MM.1S (cell line): ENCODE measurements at places on chromosomes 11 and 22.

GRCh38 chr11:106202935-106203620, 125.6 kb downstream of the AASDHPPT start:
- H3K27me3 ChIP-seq: no peaks in the 10 kb centered on the region
- DNase-seq: no peak
- H3K4me1 ChIP-seq: no peaks in the 10 kb centered on the region
- no peaks in the 10 kb centered on the region for H3K36me3 ChIP-seq

- no peak for DNase-seq
- peak overlapping the region; percentile 69; the same call in 1 of the 2 replicates for H3K27ac ChIP-seq
- H3K4me1 ChIP-seq: peaks cover 35% of the 10 kb centered on the region
- H3K36me3 ChIP-seq: no peaks in the 10 kb centered on the region
- no peak overlapping the region for H3K4me3 ChIP-seq
These were observed 8.4 kb downstream of the MIAT start for GRCh38 chr22:26665813-26666231.

DNA sequence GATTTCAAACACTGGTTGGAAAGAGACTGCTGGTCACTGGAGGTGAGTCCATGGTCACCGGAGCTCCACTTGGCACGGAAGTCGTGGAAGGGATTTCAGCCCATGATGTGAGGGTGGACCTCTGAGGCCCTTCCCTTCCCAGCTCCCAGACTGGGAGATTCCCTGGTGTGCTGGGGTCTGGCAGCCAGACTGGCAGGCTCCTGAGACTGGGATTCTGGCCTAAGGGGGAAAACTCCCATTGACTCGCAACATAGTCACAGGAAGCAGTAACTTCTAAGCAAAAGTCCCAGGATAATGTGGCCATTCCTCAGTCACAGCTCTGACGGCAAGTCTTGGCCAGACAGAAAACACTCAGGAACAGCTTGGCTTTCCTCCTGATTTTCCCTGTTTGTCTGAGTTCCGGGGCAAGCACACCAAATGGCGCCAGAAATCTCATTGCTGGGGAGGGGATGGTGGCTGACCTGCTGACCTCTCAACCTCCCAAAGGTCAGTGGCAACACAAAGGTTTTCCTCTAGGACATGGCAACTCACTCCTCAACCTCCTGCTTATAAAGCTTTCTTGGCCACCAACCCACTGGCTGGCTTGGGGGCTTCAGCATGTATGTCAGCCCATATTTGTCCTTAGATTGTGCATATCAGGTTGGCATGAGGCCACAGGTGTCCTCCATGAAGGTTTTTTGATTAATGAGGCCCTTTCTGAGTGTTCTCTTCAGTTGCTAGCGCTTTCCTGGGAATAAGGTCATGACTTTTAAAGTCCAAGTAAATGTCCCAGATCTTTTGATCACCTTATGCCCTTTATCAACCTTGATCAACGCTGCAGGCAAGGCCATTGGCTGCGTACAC, 99.5 kb downstream of the CCDC81 start:
- no peak overlapping the region for H3K27ac ChIP-seq
- no peaks in the 10 kb centered on the region for H3K36me3 ChIP-seq
- no peak overlapping the region for H3K4me3 ChIP-seq
- no peak for DNase-seq

DNA sequence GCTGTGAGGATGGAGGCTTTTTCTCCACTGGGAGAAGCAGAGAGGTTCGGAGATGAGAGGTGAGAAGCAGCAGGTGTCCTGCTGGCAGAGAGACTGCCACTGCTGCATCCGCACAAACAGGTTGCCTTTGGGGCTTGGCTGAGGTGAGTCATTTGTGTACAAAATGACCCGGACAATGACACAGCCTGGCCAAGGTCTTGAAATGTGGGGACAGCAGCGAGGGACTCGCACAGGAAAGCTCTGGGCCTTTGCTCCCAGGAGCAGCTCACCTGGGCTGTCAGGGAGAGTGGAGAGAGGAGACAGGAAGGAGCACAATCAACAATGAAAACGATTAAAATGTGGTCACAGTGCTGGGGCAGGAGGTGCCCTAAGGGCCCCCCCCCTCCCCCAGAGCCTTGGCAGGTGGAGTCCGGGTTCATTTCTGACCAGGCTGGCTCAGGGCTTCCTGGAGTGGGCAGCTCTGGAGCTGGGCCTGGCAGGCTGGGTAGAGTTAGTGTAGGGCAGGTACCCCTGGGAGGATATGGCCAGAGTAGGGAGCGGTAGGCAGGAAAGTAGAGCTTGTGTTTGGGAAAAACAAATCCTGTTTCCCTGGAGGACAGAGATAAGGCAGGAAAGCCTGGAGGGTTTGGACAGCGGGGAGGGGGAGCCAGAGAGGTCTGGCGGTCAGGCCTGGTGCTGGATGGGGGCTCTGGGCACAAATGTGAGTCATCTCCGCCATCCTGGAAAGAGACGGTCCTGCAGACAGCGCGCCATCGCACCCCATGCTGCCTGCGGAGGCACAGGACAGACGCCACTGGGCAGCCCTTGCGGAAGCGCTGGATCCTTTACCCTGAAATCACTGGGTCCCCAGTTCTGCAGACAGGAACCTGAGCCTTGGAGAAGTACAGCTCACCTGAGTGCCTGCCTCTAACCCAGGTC, 37.8 kb upstream of the CELSR1 start:
- peak; percentile 16 for DNase-seq
- H3K27me3 ChIP-seq: peaks cover 14% of the 10 kb centered on the region; the same call in 1 of the 2 replicates
- H3K4me3 ChIP-seq: no peak overlapping the region
- H3K36me3 ChIP-seq: no peaks in the 10 kb centered on the region

DNA sequence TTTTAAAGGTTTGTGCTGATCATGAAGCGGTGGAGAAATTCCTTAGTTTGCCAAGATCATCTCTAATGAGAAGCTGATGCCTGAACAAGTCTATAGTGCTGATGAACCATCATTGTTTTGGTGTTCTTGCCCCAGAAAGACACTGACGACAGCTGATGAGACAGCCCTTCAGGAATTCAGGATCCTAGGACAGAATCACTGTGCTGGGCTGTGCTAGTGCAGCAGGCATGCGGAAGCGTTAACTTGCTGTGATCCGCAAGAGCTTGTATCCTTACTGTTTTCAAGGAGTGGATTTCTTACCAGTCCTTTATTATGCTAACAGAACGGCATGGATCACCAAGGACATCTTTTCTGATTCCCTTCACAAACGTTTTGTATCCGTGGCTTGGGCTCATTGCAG, 104.1 kb downstream of the TBC1D22A start:
- H3K4me1 ChIP-seq: no peaks in the 10 kb centered on the region
- H3K27ac ChIP-seq: no peak overlapping the region
